ENCODE measurements at places on chromosomes 7 and 10. TPM values are rescaled to one million over a fixed set of nuclear protein-coding genes. Genes with fewer than 3 reads are reported as not detected.

The MYH16 gene
- 0.18 TPM for polyA plus RNA-seq

The ATP6V0E2 gene
- polyA plus RNA-seq = 8.0 TPM

The TEX47 gene
- polyA plus RNA-seq = not detected

The SMNDC1 gene
- polyA plus RNA-seq = 33.6 TPM

The TRIM50 gene
- polyA plus RNA-seq = 0.67 TPM

The VTI1A gene
- polyA plus RNA-seq = 13.0 TPM
